ENCODE measurements at places on chromosomes 2 and 18.

DNA sequence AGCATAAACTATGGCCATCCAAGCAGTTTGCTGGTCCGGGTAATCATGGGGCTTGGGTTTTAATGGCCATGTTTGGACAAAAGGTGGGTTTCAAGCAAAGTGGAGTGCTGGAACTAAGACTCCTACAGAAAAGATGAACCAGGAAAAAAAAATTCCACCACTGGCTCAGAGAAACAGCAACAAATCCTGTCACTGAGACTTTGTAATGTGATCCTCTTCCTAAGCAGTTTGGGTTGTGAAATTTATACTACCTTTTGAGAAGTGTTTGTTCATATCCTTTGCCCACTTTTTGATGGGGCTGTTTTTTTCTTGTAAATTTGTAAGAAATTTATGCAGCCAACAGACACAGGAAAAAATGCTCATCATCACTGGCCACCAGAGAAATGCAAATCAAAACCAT lies 40.2 kb downstream of the MRPL33 start:
- DNase-seq = no peak

DNA sequence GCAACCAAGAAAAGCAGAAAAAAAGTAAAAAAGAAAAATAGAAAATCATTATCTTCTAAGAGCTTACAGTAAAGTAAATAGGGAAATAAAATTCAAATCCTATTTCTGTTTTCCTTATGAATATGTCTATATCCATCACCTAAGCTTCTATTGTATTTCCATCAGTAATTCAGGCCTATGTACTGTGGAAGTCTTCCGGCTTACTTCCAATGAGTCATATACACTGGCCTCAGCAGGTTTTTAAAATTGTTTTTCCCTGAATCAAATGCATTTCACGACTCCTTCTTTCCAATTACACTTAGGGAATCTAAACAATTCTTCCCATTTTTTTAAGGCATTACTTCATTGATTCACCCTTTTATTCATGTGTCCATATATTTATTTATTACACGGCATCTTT lies 164.7 kb downstream of the CCDC102B start:
- no peak for DNase-seq

DNA sequence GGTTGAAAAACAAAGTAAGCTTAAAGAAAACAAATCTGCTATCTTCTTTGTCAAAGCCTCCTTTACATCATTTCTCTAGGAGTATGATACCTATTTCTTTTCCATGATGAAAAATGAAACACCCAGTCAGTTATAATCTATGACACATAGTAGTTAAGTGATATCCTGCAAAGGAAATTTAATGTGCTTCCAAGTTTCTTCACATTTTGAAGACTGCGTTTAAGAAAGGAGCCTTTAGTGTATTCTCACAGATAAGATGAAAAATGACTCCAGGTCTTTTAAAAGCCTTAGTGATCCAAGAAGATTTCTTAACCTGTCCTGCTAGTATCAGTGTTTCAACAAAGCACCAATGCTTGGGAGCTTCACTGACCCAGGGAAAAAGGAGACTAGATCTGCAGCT lies 356.7 kb downstream of the CCDC85A start:
- DNase-seq = no peak

- no peak for DNase-seq
Observed at GRCh38 chr2:102764083-102764482, 2.3 kb downstream of the TMEM182 start.

DNA sequence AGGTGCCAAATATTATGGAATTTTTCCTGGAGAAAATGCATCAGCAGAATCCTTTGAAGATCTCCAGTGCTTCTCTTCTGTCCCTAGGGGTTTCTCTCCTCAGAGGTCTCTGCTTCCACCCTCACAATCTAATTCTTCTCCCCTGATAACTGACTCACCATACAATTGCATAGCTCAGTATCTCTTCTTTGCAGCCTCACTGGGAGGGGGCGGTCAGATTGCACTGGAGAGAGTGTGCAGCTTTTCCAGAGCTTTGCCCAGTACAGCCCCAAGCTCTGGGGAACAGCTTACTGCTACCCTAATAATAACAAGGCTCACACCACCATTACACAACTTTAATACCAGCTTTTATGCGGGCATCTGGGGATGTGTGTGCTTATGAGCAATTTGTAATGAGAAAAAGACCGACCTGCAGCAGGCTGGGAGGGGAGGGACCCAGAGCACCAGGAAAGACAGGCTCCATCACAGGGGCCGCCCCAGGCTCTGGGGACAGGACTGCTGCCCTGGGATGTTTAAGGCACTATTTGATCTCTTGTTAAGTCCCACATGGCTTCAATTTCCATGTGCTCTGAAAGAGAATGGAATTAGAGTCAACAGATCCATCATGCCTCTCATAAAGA lies 276.6 kb upstream of the SIX2 start:
- DNase-seq = no peak

DNA sequence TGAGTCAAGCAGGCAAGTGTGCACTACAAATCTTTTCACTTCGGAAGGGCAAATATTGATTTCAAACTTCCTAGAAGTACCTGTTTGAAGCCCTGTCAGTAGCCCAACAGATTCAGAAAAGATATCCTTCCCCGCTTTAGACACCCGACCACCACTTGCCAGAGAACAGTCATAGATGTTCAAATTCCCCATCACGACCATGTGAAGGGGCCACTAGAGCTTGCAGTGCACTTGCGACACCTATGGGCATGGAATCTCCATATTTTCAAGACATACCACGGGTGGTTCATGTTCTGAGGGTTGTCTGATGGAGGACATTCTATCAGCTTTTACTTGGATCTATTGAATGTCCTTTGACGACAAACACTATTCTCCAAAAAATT lies 23.8 kb downstream of the GNLY start:
- DNase-seq = no peak

DNA sequence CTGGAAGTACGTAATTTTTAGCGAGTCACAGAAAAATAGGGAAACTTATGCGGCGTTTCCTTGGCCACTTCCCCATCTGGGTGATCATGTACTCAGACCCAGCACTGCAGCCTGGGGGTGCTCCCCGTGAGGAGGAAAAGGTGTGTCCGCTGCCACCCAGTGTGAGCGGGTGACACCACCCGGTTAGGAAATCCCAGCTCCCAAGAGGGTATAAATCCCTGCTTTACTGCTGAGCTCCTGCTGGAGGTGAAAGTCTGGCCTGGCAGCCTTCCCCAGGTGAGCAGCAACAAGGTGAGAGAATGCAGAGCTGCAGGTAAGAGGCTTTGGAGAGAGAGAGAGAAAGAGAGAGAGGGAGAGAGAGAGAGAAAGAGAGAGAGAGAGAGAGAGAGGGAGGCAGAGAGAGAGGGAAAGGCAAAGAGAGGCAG lies at the start of gene IL1R2:
TSS of gene IL1R2 (plus strand) at position 240 of the 425 bp plus-strand sequence. CDS start 16,616 bp downstream, outside the sequence.
- DNase-seq = no peak

DNA sequence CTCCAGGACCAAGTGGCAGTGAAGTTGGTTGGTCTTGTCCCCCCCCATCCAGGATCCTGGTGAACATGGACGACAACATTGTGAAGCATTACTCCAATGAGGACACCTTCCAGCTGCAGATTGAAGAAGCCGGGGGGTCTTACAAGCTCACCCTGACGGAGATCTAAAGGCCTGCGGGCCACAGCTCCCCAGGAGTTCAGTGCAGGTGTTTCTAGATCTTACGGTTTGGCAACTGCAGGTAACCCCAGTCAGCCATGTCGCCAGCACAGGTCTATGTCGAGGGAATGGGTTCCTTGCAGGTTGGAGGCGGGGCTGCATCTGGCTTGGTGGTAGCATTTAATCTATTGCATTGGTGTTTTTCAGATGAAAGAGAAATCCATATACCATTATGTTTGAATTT lies 42.8 kb upstream of the KLF11 start:
- DNase-seq = no peak

DNA sequence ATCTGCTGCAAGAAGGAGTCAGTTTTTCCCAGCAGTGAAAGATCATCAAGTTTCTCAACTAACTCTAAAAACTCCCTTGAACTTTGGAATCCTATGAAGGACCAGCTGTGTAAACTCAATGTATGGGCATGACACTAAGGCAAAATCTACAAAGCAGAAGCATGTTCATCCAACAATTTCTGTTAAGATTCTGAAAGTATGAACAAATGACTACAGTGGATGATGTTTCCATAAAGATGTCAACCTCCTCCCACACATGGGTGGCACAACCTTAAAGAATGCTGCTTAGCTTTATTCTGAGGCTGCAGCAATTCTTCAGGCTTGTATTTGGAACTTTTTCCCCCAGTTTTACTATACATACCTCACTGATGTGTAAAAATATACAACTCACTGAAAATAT lies 47.2 kb downstream of the WDR33 start:
- DNase-seq = no peak

GRCh38 chr18:74533666-74534065 lies 634 bp upstream of the CNDP1 start:
- no peak for DNase-seq

- no peak for DNase-seq
Observed at GRCh38 chr2:24206714-24207113, 31.9 kb downstream of the FAM228A start.

DNA sequence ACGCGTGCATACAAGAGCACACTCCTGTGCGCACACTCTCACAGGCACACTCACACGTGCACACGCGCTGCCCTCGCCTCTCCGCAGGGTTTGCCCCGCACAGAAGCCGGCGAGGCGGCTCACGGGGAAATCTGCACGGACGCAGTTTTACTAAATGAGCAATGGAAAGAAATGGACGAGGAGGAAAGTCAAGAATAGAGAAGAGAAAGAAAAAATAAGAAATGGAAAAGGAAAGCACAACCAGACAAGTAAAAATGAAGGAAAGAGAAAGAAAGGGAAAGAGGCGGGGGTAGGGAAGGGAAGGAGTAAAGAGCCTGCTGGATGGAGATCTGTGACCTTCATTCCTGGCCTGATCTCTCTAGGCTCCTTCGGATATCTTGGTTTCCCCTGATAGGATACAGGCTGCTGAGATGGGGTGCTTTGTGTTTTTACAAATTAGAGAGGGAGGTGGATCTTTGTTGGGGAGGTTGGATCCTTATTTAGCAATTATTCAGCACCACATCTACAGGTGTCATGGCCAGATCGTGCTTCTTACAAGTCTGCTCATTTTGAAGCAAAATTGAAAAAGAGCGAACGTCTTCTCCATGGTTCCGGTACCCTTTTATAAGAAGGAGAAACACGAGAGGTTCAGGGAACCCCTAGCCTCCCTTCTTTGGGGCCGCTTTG lies 693 bp upstream of the LRP2 start:
- no peak for DNase-seq

DNA sequence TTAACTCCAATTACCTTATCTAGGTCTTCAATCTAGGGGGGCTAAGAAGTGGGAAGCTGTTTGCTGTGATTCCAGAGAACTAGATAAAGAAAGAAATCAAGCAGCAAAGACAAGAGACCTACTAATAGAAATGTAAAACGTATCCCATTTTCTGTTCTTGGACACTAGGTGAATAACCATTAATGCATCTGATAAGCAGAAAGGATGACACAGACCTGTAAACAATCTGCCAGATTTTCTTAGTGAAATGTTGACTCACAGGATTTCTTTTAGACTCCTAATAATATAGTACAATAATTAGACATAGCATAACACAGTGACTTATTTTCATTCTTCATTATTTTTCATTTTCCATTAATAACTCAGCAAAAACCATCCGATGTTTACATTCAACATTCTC lies 1.3 kb downstream of the WDR35 start:
- no peak for DNase-seq

DNA sequence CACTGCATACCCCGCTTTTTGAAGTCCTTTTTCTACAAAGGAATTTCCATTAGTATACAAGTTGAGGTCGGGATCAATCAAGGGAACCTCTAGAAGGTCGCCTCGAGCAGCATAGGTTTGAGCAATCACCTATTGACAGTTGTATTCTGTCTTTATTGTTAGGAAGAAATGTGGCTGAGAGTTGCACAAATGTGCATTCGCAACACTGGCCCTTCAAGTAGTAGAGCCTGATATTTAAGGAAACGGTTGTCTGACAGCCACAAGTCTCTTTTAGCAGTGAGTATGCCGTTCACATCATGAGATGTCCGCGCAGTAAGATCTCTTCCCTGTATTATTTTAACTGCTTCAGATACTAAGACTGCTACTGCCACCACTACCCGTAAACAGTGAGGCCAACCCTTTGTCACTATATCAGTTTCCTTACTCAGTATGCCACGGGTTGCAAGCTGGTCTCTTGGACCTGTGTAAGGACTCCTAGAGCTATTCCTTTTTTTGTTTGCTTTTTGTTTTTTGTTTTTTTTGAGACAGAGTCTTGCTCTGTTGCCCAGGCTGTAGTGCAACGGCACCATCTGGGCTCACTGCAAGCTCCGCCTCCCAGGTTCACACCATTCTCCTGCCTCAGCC lies 10.0 kb upstream of the STARD7 start:
- no peak for DNase-seq

- no peak for DNase-seq
Observed at GRCh38 chr2:19736191-19736831, 165.5 kb downstream of the TTC32 start.

GRCh38 chr2:126720638-126721037 lies 64.7 kb downstream of the GYPC start:
- DNase-seq = no peak

DNA sequence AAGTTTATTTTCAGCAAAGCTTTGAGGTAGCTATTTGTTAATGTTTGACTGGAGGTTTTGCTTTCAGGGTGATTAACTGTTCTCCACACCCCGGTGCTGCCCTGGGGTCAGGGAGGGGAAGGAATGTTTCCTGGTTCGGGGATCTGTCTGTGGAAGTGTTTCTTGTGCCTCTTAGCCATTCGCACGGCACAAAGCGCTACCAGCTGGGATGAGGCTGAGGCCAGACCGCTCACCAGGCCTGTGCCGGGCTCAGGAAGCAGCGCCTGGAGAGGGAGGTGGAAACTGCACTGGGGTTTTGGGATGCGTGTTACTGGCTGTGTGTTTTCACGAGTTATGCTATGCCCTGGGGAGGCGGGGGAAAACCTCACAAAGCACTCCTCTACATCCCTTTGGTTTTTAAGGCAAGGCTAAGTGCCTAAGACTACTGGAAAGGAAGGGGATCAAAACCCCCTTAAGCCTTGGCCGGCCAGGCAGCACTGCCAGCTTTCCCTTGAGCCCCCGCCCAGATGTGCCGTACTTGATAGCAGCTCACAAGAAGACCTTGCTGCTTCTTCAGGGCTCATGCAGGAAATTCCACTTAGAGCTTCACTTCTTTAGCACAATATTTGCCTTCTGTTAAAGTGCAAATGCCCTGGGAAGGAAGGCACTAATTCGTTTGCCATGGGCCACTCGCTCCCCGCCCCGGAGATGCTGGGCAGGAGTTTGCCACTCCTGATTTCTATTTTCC lies 65.7 kb upstream of the CNGA3 start:
- DNase-seq = no peak

DNA sequence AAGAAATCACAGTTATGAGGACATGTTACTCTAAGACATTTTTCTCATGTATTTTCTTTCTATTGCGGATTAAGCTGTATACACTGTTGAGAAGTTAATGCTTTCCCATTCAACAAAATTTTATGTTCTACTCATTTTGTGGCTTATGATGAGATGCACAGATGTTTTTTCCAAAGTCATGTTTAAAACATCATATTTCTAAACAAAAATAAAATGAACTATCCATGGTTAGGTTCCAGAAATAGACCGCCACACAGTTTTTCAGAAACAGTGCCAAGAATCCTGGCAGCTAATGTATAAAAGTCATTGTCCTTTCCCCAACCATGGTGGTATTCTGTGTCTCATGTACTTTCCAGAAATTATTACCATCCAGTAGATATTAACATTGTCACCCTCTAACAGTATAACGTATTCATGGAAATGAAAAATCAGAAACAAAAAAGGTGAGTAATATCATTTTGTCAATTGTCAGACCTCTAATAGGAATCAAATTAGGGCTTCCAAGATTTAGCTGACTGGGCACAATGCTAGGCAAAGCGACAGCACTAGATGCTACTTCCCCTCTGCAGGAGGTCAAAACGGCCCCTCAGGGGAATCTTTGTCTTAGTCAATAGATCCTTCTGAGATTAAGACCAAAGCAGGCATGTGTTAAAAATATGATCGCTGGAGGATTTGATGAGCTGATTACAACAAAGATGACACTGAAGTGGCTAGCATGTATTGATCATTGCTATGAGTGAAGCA lies 54.4 kb upstream of the ZNF397 start:
- DNase-seq = no peak

Data from GM19239 (cell line).